ENCODE measurements at places on chromosomes 12 and 14.

GRCh38 chr12:41242603-41243002 is 54.5 kb downstream of the PDZRN4 start:
- no peak for DNase-seq

GRCh38 chr12:82651489-82651888 is 35.2 kb upstream of the TMTC2 start:
- DNase-seq: no peak

GRCh38 chr14:95816539-95816938 is 60.1 kb upstream of the TUNAR start:
- DNase-seq: no peak

- DNase-seq: no peak
Observed at GRCh38 chr14:65003394-65003793, 16.7 kb downstream of the FNTB start.

GRCh38 chr14:99664058-99664936 is 19.4 kb downstream of the HHIPL1 start:
- no peak for DNase-seq

DNA sequence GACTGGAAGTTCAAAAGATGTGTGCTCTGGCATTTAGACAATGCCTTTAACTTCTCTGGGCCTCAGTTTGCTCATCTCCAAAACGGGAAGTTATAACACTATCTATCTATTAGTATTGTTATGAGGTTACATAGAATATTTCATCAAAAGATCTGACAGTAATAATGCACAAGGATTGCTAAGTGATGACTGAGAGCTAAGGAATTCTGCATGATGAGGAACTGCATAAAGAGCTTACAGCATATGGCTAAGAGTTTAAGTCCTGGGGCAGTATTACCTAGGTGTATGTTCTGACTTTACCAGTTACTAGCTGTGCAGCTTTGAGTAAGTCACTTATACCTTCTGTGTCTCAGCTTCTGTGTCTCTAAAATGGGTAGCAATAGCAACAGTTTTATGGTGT is 160.1 kb upstream of the TMPO start:
- DNase-seq: no peak

- DNase-seq: no peak
Observed at GRCh38 chr14:54564071-54564867, 2.7 kb upstream of the SAMD4A start.

DNA sequence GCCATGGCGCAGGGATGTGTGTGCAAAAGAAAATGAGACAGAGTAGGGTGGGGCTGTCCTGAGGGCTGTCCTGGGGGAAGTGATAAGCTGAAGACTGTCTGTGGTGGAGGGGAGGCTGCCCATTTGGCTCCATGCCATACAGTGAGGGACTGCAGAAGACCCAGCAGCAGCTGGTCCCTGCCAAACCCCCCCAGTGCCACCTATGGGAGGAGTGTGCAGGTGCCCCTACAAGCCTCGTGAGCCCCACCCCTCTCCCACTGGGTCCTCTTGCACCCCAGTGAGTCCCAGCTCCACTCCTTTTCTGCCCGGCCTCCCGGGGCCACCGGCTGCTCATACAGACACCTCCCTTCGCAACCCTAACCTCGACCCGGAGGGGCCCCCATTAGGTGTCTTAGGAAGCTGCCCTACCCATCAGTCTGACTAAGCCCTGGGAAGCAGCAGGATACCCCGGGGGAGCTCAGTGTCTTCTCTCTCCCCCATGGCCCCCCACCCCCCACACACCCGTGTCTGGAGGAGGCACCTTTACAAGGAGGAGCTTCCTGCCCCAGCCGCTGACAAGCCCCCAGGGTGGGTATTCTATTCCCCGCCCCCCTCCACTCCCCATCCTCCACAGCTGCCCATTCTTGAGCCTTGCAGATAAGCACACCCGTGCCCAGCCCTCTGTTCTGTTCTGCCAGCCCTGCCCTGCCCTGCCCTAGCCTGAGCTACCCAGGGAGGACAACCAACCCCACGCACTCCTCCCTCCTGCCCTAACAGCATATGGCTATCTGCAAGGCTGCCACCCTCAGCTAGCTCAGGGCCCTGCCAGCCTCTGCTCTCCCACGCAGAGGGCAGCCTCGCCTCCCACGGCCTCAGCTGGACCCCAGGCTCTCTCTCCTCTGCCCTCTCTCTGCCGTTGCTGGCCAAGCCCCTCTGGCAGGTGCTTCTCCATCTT is 41.9 kb downstream of the SLC6A12 start:
- DNase-seq: no peak

DNA sequence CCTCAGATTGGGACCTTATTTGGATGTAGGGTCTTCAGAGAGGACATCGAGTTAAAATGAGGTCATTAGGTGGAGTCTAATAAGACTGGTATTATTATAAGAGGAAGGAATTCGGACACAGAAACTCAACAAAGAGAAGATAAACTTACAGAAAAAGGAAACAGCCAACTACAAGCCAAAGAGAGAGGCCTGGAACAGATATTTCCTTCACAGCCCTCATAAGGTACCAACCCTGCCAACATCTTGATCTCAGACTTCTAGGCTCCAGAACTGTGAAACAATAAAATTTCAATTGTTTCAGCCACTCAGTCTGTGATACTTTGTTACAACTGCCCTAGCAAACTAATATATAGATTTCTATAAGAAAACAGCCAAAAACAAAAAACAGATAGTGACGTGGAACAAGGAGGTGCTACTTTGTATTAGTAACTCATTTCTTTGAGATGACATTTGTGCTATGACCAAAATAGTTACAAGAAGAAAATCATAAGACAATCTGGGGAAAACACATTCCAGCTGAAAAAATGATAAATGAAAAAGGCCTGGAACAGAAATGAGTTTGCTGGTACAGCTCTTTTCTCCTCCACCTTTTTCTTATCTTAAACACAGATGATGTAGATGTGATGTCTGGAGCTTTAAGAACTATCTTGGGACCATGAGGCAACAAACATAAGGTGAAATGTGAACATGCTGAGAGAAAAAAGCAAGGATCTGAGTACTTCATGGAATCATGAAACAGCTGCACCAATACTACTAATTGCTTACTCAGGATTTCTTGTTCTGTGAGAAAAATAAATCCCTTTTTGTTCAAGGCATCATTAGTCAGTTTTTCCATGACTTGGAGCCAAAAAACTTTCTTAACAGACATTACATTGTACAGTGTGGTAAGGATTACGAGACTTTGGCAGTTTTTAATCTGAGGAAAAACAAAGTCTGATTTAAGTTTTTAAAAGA is 243.2 kb downstream of the ANO6 start:
- no peak for DNase-seq

GRCh38 chr14:64401949-64402348 is 13.8 kb downstream of the MTHFD1 start:
- DNase-seq: no peak

DNA sequence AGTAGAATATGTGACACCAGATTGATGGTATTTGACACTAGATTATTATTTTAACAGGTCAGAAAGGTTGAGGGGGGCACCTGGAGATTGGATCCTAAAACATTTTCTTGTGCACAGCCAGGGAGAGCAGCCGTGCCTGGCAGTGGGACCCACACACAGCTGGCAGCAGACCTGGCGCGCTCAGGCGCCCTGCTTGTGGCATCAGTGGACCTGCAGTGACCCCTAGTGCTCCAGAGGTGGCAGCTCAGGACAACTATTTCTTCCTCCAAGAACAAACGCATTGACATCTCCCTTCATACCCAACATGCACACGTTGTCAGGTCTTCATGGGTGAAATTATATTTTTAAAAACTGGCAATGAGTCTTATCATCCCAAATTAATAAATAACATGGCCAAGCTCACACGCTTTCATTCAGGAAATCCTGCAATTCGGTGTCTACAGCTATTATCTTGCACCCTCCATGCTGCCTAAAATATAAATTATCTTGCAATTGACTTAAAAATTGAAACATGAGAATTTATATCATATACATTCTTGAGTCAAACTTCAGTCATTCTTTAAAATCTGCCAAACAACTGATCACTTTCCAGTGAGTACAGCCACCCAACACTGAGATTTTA is 7.7 kb upstream of the TMEM132D start:
- DNase-seq: peak; percentile 21

DNA sequence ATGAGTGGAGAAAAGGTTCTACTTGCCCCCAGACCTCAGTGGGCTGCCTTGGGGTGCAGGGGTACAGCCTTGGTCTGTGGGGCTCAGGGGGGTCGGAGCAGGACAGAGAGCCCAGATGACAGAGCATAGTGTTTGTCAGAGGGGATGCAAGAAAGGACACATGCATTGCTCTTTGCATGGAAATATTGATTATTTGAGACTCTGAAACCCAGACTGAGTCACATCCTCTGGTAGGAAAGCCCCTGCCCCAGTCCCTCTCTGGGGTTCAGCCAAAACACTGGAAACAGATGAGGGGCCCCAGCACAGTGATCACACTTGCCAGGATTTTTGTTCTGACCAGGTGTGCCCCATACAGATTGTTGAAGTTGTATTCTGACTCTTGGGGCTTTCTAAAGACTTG is 1094.4 kb downstream of the BCL11B start:
- DNase-seq: peak; percentile 68

- no peak for DNase-seq
Observed at GRCh38 chr14:90505531-90505930, 108.7 kb downstream of the CALM1 start.
